ENCODE measurements at places on chromosomes 7 and 10.
A peak's percentile ranks its signal among the peaks of the same experiment; 100 is the strongest.

DNA sequence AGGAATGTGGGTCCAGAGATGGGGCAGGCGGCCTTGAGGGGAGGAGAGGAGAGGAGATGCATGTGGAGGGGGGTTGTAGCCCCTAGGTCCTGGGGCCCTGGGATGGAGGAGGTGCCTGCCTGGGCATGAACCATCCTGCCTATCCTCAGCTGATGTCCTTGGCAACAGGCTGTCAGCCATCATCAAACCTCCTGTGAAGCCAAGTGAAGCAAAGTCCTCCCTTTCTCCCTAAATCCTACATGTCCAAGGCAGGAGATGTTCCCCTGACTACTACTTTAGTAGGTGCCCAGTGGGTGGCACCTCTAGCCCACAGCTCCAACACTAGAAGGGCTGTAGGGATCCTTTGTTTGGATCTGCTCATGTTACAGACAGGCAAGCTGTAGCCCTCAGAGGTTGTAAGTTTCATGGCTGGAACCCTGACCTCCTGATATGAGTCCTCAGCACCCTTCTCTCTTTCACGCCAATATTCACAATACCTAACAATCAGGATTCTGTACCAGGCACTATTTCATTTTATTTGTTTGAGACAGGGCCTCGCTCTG, 66.6 kb upstream of the SYPL1 start:
- DNase-seq, result no peak

DNA sequence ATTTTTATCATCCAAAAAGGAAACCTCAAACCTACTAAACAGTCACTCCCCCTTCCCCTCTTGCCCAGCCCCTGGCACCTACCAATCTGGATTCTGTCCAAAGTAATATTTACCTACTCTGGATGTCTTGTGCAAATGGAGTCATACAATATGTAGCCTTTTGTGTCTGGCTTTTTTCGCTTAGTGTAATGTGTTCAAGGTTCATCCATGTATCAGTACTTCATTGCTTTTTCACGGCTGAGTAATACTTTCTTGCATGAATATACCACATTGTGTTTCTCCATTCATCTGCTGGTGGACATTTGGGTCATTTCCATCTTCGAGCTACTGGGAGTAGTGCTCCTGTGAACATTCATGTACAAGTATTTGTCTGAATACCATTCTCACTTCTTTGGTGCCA, 113.6 kb downstream of the EEPD1 start:
- no peak for DNase-seq

DNA sequence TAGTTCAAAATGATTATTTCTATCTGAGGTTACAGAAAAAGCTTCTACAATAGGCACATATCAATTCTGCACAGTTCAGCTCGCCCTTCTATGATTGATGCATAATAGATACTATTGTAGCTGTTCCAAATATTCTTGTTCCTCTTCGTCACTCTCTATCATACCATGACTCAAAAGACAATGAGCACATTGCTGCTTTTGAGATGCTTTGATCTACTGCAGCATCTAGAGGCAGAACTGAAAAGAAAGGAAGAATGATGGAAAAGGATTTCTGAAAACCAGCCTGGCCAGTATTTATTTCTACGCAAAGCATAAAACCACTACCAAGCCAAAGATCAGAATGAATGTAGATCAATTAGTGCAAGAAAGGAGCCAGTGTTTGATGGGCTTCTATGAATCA, 59.3 kb upstream of the PLXDC2 start:
- no peak for DNase-seq

- DNase-seq, result peak; percentile 58
Observed at GRCh38 chr10:1368842-1369171, 312.6 kb downstream of the WDR37 start.

GRCh38 chr10:26650406-26650805, 47.1 kb upstream of the PDSS1 start:
- no peak for DNase-seq

- DNase-seq, result no peak
Observed at GRCh38 chr10:88226891-88227290, 356.2 kb downstream of the RNLS start.

DNA sequence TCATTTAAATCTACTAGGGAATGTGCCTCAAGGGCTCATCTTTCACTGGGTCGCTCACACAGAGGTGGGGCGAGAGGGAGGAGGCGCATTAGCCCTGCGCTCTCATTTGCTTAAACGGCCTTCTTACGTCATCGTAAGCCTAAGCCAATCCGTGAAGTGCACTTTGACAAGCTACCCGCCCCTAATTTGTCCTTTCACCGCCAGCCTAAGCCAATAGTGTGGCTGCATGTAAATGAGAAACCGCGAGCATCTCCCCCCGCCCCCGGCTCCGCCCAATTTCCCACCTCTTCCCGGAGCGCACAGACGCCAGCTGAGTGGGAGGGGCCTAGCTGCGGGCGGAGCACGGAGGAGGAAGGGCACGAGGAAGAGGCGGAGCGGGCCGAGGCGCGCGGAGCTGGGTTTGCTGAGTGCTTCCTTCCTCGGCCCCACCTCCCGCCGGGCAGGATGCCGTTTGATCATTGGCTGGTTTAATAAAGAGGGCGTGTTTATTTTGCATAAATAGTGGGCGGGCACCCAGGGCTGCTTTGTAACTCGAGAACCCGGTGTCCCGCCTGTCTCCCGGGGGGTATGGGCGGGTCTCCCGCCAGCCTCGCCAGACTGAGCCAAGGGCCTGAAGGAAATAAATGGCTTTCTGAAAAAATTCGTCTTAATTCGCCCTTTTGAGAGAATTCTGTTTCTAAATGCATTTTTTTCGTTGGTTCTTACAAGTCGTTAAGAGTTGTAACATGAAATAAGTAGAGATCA, 289.6 kb upstream of the NFE2L3 start:
- DNase-seq, result peak; percentile 97

DNA sequence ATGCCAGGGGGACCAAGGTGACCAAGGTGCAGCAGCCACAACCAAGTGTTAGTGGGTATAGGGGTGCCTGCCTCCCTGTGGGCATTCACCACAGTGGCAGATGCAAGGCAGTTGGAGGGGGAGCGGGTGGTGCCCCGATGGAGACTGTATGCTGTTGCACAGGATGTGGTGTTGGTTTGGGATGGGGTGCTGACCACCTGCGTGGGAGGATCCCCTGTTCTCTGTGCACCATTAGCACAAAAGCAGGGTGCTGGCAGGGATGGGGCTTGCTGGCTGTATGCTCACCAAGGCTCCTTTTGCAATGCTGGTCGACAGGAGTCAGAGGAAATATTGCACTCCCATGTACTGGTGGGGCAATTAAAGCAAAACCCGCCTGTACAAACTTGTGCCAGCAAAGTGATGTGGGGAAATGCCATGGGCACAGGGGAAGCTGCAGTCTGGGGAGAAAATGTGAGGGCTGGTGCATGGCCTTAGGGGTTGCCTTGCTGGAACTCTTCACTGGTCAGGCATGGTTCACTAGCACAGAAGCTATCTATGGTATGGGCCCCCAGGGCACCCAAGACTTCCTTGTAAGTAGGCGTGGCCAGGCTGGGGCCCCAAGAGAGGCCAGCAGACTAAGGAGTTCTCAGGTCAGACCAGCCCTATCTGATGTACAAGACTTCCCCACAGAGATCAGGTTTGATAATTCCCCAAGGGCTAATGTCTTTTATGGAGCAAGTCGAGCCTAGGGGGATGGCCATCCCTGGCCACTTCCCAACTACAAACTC, 51.9 kb upstream of the GNAT3 start:
- no peak for DNase-seq

Data from stimulated activated CD8-positive, alpha-beta memory T cell treated with anti-CD3 and anti-CD28 coated beads, Interleukin-4, amount 100 ng/mL, for 48 hours (primary cell).